ENCODE measurements at places on chromosomes 12 and 14. TPM values are rescaled to one million over a fixed set of nuclear protein-coding genes. Genes with fewer than 3 reads are reported as not detected.
A peak's percentile ranks its signal among the peaks of the same experiment; 100 is the strongest.

- no peak overlapping the region for H3K27ac ChIP-seq
- peak overlapping the region; percentile 68 for H3K4me3 ChIP-seq
- peaks cover 9% of the 10 kb centered on the region for H3K4me1 ChIP-seq
- peaks cover 29% of the 10 kb centered on the region for H3K27me3 ChIP-seq
- H3K36me3 ChIP-seq, result no peaks in the 10 kb centered on the region
These were observed 975 bp upstream of the RTL1 start for GRCh38 chr14:100904307-100905087.

Gene PSME1
- total RNA-seq, result 85.9 TPM

Gene C3AR1
- total RNA-seq, result not detected

Gene TSPAN9
- 29.1 TPM for total RNA-seq

Gene PTCSC3
- total RNA-seq, result not detected

Gene OLR1
- not detected for total RNA-seq

Gene CD9
- 168 TPM for total RNA-seq

DNA sequence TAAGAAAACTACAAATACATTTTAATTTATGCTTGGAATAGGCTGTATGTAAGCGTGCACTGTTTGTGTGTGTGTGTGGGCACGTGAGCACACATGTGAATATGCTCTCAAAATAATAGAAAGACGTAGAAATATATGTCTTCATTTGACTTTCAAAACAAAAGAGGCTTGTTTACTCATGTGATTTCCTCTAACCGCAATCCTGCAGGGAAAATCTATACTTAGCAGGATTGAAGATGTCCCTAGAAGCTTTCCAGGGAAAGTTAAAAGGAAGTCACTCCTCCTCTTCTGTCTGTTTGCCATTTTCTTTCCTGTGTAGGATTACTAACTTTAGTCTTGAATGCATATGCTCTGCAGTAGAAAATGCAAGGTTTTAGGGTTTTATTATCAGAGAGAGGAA lies 404.7 kb downstream of the MDGA2 start:
- H3K36me3 ChIP-seq, result no peaks in the 10 kb centered on the region
- DNase-seq, result no peak
- H3K27me3 ChIP-seq, result no peaks in the 10 kb centered on the region
- H3K27ac ChIP-seq, result no peak overlapping the region

DNA sequence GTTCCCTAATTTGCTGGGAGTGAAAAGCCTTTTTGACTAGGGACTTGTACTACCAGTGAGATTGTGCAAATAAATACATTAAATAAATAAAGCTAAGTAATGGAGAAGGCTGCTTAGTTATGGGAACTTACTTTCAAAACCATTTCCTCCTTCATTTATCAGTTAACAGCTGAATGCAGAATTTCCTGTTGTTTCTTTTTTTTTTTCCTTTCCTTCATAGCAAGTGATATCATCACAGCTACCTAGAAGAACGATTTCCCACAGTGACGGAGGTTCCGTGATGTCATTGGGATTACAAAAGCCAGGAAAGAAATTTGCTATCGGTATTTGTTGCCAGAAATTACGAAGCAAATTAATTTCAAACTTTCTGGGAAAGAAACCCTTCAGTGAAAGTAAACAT lies 42.1 kb upstream of the SOCS2 start:
- no peak overlapping the region for H3K27ac ChIP-seq
- no peaks in the 10 kb centered on the region for H3K4me1 ChIP-seq
- DNase-seq, result no peak
- no peaks in the 10 kb centered on the region for H3K27me3 ChIP-seq
- no peak overlapping the region for H3K4me3 ChIP-seq
- no peaks in the 10 kb centered on the region for H3K36me3 ChIP-seq

Gene PAPOLA
- 234 TPM for total RNA-seq

- H3K27ac ChIP-seq, result no peak overlapping the region
- H3K4me1 ChIP-seq, result no peaks in the 10 kb centered on the region
- no peak for DNase-seq
- no peak overlapping the region for H3K4me3 ChIP-seq
These were observed 91.3 kb downstream of the PRKD1 start for GRCh38 chr14:29836395-29836794.

Gene CPNE6
- not detected for total RNA-seq

Gene FAM186B
- total RNA-seq, result 0.21 TPM

- DNase-seq, result no peak
- H3K4me1 ChIP-seq, result peaks cover 13% of the 10 kb centered on the region
- H3K4me3 ChIP-seq, result no peak overlapping the region
- peaks cover 38% of the 10 kb centered on the region for H3K27me3 ChIP-seq
- H3K27ac ChIP-seq, result no peak overlapping the region
- H3K36me3 ChIP-seq, result no peaks in the 10 kb centered on the region
These were observed 3.4 kb downstream of the GALNT16 start for GRCh38 chr14:69263364-69263763.

GRCh38 chr14:74368441-74368840 lies 20.2 kb downstream of the VRTN start:
- H3K4me3 ChIP-seq, result no peak overlapping the region
- peaks cover 6% of the 10 kb centered on the region for H3K4me1 ChIP-seq
- H3K36me3 ChIP-seq, result no peaks in the 10 kb centered on the region

GRCh38 chr12:50197297-50197727 lies 30.1 kb upstream of the CERS5 start:
- H3K27ac ChIP-seq, result no peak overlapping the region
- no peaks in the 10 kb centered on the region for H3K4me1 ChIP-seq
- peaks cover 33% of the 10 kb centered on the region for H3K36me3 ChIP-seq
- H3K4me3 ChIP-seq, result no peak overlapping the region

- H3K27ac ChIP-seq, result peak within 1 kb of the TSS; percentile 86
- peaks cover 3% of the 10 kb centered on the region for H3K36me3 ChIP-seq
- no peaks in the 10 kb centered on the region for H3K27me3 ChIP-seq
- H3K4me3 ChIP-seq, result peak within 1 kb of the TSS; percentile 92
- DNase-seq, result no peak
These were observed at the start of gene NPC2 for GRCh38 chr14:74492776-74493342. NPC2 (minus strand) TSS chr14:74493305; CDS start chr14:74493274, 31 bp downstream.

Gene KRT71
- total RNA-seq, result not detected

- no peak overlapping the region for H3K27ac ChIP-seq
- no peaks in the 10 kb centered on the region for H3K4me1 ChIP-seq
- no peaks in the 10 kb centered on the region for H3K27me3 ChIP-seq
- no peak for DNase-seq
- no peaks in the 10 kb centered on the region for H3K36me3 ChIP-seq
- no peak overlapping the region for H3K4me3 ChIP-seq
These were observed 151.0 kb downstream of the SLC38A4 start for GRCh38 chr12:46674800-46675199.

DNA sequence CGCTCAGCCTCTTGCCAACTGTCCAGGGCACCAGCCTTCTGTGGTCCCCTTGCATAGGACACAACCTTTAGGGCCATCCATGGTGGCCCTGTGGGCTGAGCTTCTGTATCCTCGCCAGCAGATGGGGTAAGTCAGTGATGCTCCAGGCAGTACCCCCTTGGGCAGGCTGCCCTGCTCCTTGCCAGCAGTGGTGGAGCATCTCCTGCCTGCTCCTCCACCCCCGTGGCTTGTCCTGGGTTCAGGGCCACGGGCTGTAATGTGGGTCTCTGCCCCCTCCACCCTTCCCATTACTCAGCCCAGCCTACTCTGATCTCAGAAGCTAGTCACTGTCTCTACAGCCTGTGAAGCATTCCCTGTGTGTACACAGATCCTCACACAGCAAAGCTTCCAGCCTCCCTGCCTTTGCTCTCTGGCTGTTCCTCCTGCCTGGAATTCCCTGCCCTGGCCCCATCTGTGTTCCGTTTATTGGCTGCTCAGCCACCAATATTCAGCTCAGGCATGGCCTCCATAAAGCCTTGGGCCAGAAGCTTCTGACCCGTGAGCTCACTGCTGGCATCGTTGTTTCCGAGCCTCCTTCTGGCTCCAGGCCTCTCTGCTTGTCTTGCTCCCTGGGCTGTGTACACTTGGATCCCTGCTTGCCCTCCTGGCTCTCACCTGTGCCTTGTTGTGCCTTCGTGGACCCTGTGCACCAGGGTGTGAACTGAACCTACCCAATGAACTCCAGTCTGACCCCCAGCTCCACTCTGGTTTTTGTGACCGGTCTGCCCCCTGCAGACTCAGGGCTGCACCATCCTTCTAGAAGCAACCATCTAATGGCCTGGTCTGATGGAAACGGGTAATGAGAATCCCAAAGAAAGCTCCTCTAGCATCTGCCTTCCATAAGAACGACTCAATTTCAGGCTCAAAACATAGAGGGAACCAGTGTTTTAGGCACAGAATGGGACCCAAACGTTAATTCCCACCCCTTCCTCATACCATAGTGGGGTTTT lies 177.0 kb upstream of the PRMT8 start:
- H3K27me3 ChIP-seq, result no peaks in the 10 kb centered on the region
- no peak for DNase-seq
- H3K4me1 ChIP-seq, result no peaks in the 10 kb centered on the region
- H3K36me3 ChIP-seq, result no peaks in the 10 kb centered on the region
- H3K27ac ChIP-seq, result no peak overlapping the region
- no peak overlapping the region for H3K4me3 ChIP-seq

DNA sequence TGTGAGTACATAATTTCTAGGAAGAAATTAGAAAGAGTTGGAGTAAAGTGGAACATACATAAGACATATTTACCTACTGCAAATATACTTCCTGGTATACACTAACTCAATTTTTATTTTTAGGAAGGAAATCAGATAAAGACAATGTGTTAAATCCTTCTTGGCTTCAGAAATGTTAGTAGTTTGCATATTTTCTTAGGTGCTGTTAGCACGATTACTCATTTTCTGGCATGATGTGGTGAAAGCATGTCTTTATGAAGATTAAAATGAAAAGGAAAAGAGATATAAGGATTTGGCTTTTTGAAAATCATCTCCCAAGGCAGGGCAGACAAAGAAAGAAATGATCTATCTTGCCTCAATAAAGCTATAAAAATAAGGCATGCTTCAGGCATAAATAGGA lies 287.6 kb upstream of the E2F7 start:
- DNase-seq, result no peak
- no peaks in the 10 kb centered on the region for H3K27me3 ChIP-seq
- no peak overlapping the region for H3K27ac ChIP-seq

DNA sequence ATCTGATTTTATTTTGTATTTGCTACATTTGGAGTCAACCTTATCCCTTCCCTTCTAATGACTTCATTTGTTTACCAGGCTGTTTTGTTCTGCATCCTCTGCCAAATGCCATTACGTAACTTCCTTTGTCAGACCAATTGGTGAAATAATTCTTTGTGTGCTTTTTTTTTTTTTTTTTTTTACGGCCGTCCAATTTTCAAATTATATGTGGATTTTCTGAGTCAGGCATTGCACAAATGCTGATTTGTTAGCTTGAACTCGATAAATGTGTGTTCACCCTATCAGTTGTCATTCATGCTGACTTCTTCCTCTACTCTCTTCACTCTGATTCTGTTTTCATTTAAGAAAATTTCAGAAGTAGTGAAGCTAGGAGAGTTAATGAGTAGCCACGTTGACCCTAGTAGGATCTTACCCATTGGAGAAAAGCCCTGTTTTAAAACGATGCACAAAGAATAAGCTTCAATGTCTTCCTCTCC lies 386.2 kb downstream of the DIO2 start:
- H3K27ac ChIP-seq, result no peak overlapping the region
- DNase-seq, result no peak
- no peaks in the 10 kb centered on the region for H3K27me3 ChIP-seq
- H3K4me3 ChIP-seq, result no peak overlapping the region

DNA sequence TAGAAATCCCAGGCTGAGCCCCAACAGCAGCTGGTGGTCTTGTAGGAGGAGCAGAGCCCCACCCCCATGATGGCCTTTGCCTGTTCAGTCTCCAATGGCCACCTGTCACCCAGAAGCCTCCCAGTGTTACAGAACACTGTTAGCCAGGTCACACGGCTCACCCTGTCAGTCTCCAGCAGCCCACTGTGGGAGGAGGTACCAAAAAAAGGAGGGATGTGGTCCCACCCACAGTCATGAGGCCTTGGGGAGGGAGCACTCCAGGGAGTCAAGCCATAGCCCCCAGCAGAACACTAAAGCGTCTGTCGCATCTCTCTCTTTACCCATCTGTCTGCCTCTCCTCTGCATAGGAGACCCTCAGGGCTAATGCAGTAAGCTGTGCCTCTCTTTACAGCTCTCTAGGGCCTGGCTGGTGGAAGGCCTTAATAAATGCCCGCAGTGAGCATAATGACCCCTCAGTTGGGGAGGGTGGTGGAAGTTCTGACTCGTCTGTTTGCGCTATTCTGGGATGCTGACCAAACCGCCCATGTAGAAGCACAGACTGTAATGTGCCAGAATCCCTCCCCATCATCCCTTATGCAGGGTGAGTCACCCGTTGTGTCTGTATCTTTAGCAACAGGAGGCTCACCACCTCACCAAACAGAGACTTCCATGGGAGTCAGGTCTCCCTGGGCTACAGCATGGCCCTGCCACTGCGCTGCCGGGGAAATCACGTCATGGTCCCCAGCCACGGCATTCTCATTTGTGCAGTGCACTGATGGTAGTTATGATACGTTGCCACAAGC lies 14.6 kb downstream of the C14orf132 start:
- no peaks in the 10 kb centered on the region for H3K4me1 ChIP-seq
- H3K4me3 ChIP-seq, result no peak overlapping the region
- no peak overlapping the region for H3K27ac ChIP-seq
- peaks cover 3% of the 10 kb centered on the region for H3K36me3 ChIP-seq
- DNase-seq, result peak; percentile 35

- no peaks in the 10 kb centered on the region for H3K36me3 ChIP-seq
- H3K4me1 ChIP-seq, result peaks cover 7% of the 10 kb centered on the region
- H3K27me3 ChIP-seq, result peaks cover 77% of the 10 kb centered on the region
These were observed 1.9 kb upstream of the TBX3 start for GRCh38 chr12:114685869-114686268.

Gene ANKRD9
- total RNA-seq, result 37.0 TPM

GRCh38 chr12:20798554-20798953 lies 12.0 kb upstream of the SLCO1B3 start:
- no peaks in the 10 kb centered on the region for H3K27me3 ChIP-seq
- H3K4me3 ChIP-seq, result no peak overlapping the region
- no peaks in the 10 kb centered on the region for H3K36me3 ChIP-seq
- H3K27ac ChIP-seq, result no peak overlapping the region
- H3K4me1 ChIP-seq, result no peaks in the 10 kb centered on the region

Gene DTX1
- 8.6 TPM for total RNA-seq

- no peak overlapping the region for H3K4me3 ChIP-seq
- no peak for DNase-seq
- no peaks in the 10 kb centered on the region for H3K4me1 ChIP-seq
These were observed 5.2 kb downstream of the PPM1A start for GRCh38 chr14:60254176-60254575.

DNA sequence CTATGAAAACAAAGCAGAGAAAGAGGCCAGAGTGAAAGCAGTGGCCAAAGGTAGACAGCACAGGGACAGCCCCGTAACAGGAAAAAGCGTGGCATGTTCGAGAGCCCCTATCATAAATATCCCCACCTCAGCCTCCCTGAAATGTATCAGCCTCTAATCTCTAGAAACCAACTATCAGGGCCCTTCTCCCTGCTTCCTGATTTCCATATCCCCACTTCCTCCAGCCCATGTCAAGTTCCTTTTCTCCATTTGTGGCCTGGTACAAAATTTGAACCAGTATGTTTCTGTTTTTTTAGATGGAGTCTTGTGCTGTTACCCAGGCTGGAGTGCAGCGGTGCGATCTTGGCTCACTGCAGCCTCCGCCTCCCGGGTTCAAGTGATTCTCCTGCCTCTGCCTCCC lies 16.9 kb downstream of the DEPDC4 start:
- DNase-seq, result no peak
- no peaks in the 10 kb centered on the region for H3K4me1 ChIP-seq
- no peaks in the 10 kb centered on the region for H3K27me3 ChIP-seq
- no peak overlapping the region for H3K27ac ChIP-seq
